ENCODE measurements at places on chromosomes 5 and 9. TPM values are rescaled to one million over a fixed set of nuclear protein-coding genes. Genes with fewer than 3 reads are reported as not detected.
A peak's percentile ranks its signal among the peaks of the same experiment; 100 is the strongest.

Gene ZBED3
- total RNA-seq = 46.7 TPM

DNA sequence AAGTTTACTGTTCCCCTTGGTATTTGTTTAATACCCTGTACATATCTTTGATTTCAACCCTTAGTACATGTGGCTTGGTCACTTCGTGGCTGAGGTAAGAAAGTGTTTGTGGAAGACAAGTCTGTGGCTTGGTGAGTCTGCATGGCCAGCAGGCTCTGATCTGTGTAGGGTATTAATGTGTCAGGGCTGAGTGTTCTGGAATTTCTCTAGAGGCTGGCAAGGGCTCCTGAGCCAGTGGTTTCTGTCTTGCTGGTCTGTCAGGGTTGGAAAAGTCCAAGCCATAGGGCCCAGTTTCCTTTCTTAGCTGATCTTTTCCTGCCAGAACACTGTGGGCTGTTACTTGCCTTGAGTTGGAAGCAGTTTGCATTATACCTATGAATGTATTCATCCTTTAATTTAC, 48.0 kb upstream of the FBXL7 start:
- H3K36me3 ChIP-seq = no peaks in the 10 kb centered on the region
- H3K27ac ChIP-seq = no peak overlapping the region
- H3K4me3 ChIP-seq = no peak overlapping the region
- no peaks in the 10 kb centered on the region for H3K27me3 ChIP-seq
- DNase-seq = no peak

GRCh38 chr5:160524827-160525226, 103.2 kb downstream of the PTTG1 start:
- no peaks in the 10 kb centered on the region for H3K36me3 ChIP-seq
- H3K4me3 ChIP-seq = no peak overlapping the region
- no peaks in the 10 kb centered on the region for H3K4me1 ChIP-seq
- no peaks in the 10 kb centered on the region for H3K27me3 ChIP-seq

Gene DELE1
- total RNA-seq = 76.7 TPM

- no peak overlapping the region for H3K4me3 ChIP-seq
- no peaks in the 10 kb centered on the region for H3K4me1 ChIP-seq
- no peaks in the 10 kb centered on the region for H3K27me3 ChIP-seq
Observed at GRCh38 chr5:104733063-104733669, 1170.6 kb upstream of the NUDT12 start.

DNA sequence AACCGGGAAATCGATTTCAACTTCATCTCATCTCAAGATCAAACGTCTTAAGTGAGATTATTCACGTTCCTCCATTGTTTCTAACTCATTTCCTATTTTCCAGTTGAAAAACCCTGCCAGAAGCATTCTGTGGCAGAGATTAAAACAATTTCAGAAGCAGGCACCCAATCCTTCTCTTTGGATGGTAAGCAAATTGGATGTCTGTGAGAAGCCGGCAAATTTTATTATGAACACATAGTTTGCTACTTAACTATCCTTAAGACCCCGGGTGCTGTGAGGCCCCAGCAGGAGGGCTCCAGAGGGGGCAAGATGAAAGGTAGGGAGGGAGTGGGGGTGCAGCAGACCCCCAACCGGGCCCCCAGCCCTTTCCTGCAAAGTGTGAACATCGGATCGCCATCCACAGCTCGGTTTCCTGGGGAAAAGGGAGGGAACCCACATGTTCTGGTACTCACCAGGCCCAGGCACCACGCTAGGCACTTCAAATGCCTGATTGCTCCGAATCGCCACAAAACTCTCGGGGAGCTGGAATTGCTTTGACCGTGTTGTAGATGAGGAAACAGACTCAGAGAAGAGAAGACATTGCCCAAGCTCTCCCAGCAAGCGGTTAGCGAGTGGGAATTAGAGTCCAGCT, 167.1 kb upstream of the MVB12B start:
- H3K27me3 ChIP-seq = no peaks in the 10 kb centered on the region
- H3K4me1 ChIP-seq = no peaks in the 10 kb centered on the region
- H3K4me3 ChIP-seq = no peak overlapping the region
- H3K27ac ChIP-seq = no peak overlapping the region

GRCh38 chr5:170289764-170290163, 7.8 kb downstream of the LCP2 start:
- no peak for DNase-seq
- no peaks in the 10 kb centered on the region for H3K4me1 ChIP-seq
- H3K27ac ChIP-seq = peak overlapping the region; percentile 79
- no peak overlapping the region for H3K4me3 ChIP-seq

DNA sequence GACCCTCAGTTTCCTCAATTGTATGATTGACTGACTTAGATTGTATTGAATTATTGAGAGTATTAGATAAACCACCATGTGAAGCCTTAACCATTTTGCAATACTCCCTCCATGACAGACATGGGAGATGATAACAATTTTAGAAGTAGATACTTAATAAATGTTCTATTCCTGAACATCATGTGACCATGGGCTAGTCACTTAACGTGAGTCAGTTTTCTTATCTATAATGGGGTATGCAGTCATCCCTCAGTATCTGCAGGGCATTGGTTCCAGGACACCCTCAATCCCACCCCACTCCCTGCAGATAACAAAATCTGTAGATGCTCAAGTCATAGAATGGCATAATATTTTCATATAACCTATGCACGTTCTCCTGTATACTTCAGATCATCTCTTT, 31.0 kb downstream of the SNX18 start:
- no peak overlapping the region for H3K4me3 ChIP-seq
- no peaks in the 10 kb centered on the region for H3K4me1 ChIP-seq
- H3K36me3 ChIP-seq = no peaks in the 10 kb centered on the region
- no peak for DNase-seq

GRCh38 chr5:31688515-31689092, 49.7 kb downstream of the PDZD2 start:
- no peaks in the 10 kb centered on the region for H3K27me3 ChIP-seq
- no peak for DNase-seq
- H3K4me1 ChIP-seq = no peaks in the 10 kb centered on the region
- no peaks in the 10 kb centered on the region for H3K36me3 ChIP-seq

Gene RNF183
- 0.98 TPM for total RNA-seq

DNA sequence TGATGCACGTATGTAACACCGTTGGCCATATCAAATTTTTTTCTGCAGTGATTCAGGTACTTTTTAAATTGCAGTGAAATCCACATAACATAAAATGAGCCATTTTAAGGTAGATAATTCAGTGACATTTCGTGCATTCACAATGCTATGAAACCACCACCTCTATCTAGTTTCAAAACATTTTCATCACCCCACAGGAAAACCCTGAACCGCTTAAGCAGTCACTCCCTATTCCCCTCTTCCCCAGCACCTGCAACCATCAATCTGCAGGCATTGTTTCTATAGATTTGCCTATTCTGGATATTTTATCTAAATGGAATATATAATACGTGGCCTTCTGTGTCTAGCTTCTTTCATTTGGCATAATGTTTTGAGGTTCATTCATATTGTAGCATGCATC, 79.2 kb downstream of the BOD1 start:
- DNase-seq = no peak
- no peak overlapping the region for H3K4me3 ChIP-seq
- no peaks in the 10 kb centered on the region for H3K27me3 ChIP-seq
- no peak overlapping the region for H3K27ac ChIP-seq
- H3K36me3 ChIP-seq = no peaks in the 10 kb centered on the region

DNA sequence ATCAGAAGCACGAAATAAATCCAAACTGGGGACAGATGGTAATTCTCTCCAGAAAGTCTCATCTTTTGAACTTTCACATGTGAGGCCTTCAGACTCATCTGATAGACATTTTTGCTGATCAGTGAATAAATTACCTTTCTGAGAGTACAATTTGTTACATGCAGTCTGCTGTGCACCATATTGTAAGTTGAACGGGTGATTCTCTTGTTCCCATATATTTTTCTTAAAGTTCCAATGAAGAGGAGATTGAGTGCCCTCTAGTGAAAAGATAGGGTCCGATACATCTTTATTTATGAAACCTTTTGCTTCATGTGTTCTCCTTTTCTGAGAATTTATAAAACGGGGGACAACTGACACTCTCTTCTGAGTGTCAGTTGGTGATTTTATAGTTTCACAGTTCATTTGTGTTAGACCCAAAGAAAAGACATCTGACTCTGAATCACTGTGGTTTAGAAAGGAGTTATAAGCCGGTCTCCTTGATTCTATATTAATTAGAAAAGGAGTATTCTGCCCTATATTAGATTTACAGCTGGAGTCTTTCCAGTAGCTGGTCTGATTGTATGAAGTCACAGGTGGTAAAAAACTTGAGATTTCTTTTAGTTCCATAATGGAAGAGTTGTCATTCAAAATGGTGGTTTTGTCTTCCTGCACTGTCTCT, 30.4 kb downstream of the GNG10 start:
- no peak overlapping the region for H3K4me3 ChIP-seq
- DNase-seq = no peak
- H3K4me1 ChIP-seq = no peaks in the 10 kb centered on the region
- no peaks in the 10 kb centered on the region for H3K36me3 ChIP-seq
- no peak overlapping the region for H3K27ac ChIP-seq

DNA sequence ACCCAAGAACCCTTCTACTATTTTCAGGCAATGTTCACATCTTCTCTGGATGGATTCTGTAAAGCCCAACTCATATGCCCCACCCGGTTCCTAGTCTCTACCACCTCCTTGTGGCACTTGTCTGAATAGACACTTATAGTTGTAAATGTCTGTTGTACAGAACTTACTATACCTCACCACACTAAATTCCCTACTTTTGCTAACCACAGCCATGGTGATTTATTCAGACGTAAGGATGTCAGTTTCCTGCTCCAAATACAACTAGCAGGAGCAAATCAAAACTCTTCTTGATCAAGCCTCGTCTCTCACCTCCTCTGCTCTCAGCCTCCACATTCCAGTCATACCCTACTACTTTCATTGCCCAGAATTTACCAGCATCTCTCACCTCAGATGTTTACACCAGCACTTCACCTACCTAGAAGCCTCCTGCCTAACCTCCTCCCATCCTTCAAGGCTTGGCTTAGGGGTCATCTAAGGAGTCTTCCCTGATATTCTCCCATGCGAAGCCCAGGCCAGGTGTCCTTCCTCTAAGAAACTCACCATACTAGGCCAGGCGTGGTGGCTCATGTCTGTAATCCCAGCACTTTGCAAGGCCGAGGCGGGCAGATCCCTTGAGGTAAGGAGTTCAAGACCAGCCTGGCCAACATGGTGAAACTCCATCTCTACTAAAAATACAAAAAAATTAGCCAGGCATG, 75.5 kb downstream of the MAPKAP1 start:
- no peaks in the 10 kb centered on the region for H3K36me3 ChIP-seq
- H3K27ac ChIP-seq = no peak overlapping the region
- H3K27me3 ChIP-seq = no peaks in the 10 kb centered on the region
- no peak for DNase-seq
- H3K4me3 ChIP-seq = no peak overlapping the region

GRCh38 chr9:108784998-108785397, 70.8 kb downstream of the ACTL7B start:
- no peak overlapping the region for H3K27ac ChIP-seq
- H3K4me3 ChIP-seq = no peak overlapping the region
- H3K36me3 ChIP-seq = no peaks in the 10 kb centered on the region
- no peaks in the 10 kb centered on the region for H3K4me1 ChIP-seq
- no peaks in the 10 kb centered on the region for H3K27me3 ChIP-seq

GRCh38 chr5:33892620-33893137, 889 bp upstream of the ADAMTS12 start:
- H3K4me3 ChIP-seq = peak overlapping the region; percentile 47
- H3K36me3 ChIP-seq = no peaks in the 10 kb centered on the region
- DNase-seq = peak; percentile 55
- no peaks in the 10 kb centered on the region for H3K27me3 ChIP-seq
- peak overlapping the region; percentile 84 for H3K27ac ChIP-seq
- no peaks in the 10 kb centered on the region for H3K4me1 ChIP-seq

GRCh38 chr5:35861718-35862117, 5.0 kb downstream of the IL7R start:
- no peaks in the 10 kb centered on the region for H3K4me1 ChIP-seq
- H3K27me3 ChIP-seq = no peaks in the 10 kb centered on the region

Gene RNF208
- 2.9 TPM for total RNA-seq

DNA sequence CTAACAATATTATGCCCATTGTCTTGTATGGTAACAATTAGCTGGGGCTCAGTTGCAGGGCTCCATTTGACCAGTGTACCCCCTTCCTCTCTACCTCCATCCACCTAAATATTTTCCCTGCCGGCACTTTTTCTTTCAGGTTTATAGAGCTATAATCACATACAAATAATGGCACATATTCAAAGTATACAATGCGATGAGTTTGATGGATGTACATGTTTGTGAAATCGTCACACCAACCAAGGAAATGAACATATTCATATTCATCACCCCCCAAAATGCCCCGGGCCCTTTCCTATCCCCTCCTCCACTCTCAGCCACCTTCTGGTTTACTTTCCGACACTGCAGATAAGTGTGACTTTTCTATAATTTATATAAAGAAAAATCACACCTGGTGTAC, 351.5 kb downstream of the GADD45G start:
- H3K36me3 ChIP-seq = no peaks in the 10 kb centered on the region
- DNase-seq = no peak
- no peak overlapping the region for H3K4me3 ChIP-seq
- no peaks in the 10 kb centered on the region for H3K4me1 ChIP-seq
- no peaks in the 10 kb centered on the region for H3K27me3 ChIP-seq

GRCh38 chr9:12846035-12846434, 71.2 kb downstream of the LURAP1L start:
- H3K4me3 ChIP-seq = no peak overlapping the region
- H3K4me1 ChIP-seq = no peaks in the 10 kb centered on the region
- no peaks in the 10 kb centered on the region for H3K36me3 ChIP-seq
- H3K27me3 ChIP-seq = no peaks in the 10 kb centered on the region
- no peak overlapping the region for H3K27ac ChIP-seq

GRCh38 chr9:101739311-101739710, 864 bp upstream of the GRIN3A start:
- no peak overlapping the region for H3K4me3 ChIP-seq
- no peak overlapping the region for H3K27ac ChIP-seq
- no peak for DNase-seq

DNA sequence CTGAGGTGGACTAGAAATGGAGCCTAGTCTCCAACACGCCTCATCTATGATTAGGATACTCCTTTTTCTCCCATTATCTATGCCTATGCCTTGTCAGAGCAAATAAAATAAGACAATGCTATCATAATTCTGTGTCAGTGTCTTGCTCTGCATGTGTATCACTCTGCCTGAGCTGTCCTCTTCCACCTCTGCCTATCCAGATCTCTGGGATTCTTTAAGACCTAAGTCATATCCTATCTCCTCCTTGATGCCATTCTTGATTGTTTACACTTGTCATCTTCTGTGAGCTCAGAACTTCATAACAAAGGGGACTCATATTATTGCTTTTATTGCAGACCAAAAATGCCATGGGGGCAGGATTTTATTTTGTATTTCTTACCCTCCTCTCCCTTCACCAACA, 351.2 kb upstream of the C9orf72 start:
- H3K4me3 ChIP-seq = no peak overlapping the region
- no peak for DNase-seq
- no peaks in the 10 kb centered on the region for H3K36me3 ChIP-seq
- H3K27me3 ChIP-seq = no peaks in the 10 kb centered on the region
- no peaks in the 10 kb centered on the region for H3K4me1 ChIP-seq

DNA sequence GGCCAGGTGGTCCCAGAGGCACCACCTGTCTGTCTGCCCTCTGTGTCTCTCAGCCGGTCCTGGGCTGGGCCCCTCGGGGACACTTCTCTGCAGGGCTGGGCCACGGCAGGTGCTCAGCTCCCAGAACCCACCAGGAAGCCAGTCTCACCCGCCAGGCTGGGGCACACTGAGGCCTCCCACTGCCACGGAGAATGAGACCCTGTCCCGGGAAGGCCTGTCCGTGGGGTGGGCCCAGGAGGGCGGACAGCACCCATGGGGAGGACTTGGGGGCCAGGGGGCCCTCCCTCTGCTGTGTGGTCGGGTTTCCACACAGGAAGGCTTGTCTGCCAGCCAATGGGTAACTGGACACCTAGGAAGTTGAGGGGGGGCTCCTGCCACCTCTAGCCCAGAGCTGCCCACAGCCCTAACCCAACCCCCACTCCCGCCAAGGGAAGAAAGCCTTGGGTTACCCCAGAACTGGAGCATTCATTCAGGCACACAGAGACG, 4.1 kb upstream of the TUBB4B start:
- H3K36me3 ChIP-seq = no peaks in the 10 kb centered on the region
- H3K27me3 ChIP-seq = peaks cover 40% of the 10 kb centered on the region
- H3K4me3 ChIP-seq = peak overlapping the region; percentile 46
- no peak for DNase-seq
